ENCODE measurements at places on chromosomes 3 and 15. TPM values are rescaled to one million over a fixed set of nuclear protein-coding genes. Genes with fewer than 3 reads are reported as not detected.

TCAIM gene
- total RNA-seq = 20.2 TPM

DLG1 gene
- 124 TPM for total RNA-seq

SLC24A5 gene
- total RNA-seq = not detected

DYNLT2B gene
- 4.0 TPM for total RNA-seq

ARPP19 gene
- total RNA-seq = 72.2 TPM

DNA sequence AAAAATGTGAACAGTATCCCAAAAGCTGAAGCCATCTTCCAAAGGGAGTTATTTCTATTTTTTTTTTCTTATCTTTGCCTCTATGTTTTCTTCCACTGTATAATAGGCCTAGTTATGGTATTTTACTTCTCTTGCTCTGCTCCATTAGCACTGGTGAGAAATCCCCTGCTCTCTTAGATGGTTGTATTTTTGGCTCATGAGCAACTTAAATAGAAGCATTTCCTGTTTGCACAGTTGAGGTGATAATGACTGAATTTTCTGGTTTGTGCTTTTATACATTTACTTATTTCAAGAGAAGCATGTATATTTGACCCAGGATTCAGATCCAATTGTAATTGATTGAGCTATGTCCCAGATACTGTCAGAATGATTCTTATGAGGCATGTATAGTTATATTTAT is 61.6 kb upstream of the CD200R1L start:
- DNase-seq = no peak
- H3K27ac ChIP-seq = no peak overlapping the region
- H3K27me3 ChIP-seq = no peaks in the 10 kb centered on the region
- H3K36me3 ChIP-seq = no peaks in the 10 kb centered on the region
- H3K4me1 ChIP-seq = no peaks in the 10 kb centered on the region
- H3K4me3 ChIP-seq = no peak overlapping the region

GRCh38 chr3:168312984-168313383 is 217.3 kb upstream of the GOLIM4 start:
- no peak overlapping the region for H3K27ac ChIP-seq
- H3K4me3 ChIP-seq = no peak overlapping the region
- no peaks in the 10 kb centered on the region for H3K4me1 ChIP-seq
- no peak for DNase-seq
- H3K27me3 ChIP-seq = no peaks in the 10 kb centered on the region

- no peaks in the 10 kb centered on the region for H3K4me1 ChIP-seq
- no peak for DNase-seq
- no peaks in the 10 kb centered on the region for H3K27me3 ChIP-seq
- no peak overlapping the region for H3K27ac ChIP-seq
- H3K4me3 ChIP-seq = no peak overlapping the region
Observed at GRCh38 chr3:115577000-115577399, 46.3 kb upstream of the GAP43 start.

C3orf20 gene
- total RNA-seq = 0.08 TPM

TIGIT gene
- total RNA-seq = 0.40 TPM

Data from colonic mucosa (tissue), 4 donors.